Activated T-helper 1 cell treated with anti-CD3 and anti-CD28 coated beads, Interleukin-2, amount 50 U/mL, for 16 hours (primary cell): ENCODE measurements at places on chromosomes 3 and 15.
A peak's percentile ranks its signal among the peaks of the same experiment; 100 is the strongest.

DNA sequence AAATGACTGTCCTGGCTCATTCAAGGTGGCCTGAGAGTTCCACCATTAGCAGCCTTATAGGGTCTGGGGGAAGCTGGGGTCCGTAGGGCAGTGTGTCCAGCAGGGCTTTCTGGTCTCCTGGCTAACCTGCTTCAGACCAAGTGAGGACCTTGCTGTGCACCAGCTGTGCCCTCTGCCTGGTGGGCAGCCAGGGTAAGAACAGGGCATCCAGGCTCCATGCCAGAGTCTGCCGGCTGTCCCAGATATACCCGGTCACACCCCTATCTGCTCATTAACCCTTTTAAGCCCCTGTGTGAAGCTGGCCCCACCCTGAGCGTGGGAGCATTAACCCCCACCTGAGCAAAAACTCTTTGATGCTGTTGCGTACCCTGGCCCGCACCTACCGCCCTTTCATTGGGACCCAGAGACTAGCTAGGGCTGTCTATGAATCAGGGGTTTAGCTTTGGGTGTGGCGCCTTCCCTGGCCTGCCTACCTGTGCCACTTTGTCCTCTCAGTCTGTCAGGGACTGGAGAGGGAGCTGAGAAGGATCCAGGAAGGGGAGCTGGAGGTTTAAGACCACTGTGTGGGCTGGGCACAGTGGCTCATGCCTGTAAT, 17.6 kb downstream of the SEMA3F start:
- no peak for DNase-seq

DNA sequence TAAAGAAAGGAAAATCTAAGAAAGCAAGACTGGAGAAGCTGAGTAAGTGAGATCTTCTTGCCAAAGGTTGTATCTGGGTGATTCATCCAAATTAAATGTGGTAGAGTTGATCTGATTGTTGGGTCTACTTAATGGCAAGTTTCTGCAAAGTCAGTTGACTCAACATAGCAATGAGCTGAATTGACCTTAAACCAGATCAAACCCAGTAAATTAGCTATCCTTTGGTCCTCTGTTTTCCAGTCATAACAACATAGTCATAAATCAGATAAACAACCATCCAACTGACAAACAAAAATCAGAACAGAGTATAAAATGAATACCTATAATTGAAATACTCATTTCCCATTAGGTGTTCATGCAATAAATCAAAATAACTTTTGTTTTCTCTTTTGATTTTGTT, 142.6 kb upstream of the CFAP20DC start:
- no peak for DNase-seq

DNA sequence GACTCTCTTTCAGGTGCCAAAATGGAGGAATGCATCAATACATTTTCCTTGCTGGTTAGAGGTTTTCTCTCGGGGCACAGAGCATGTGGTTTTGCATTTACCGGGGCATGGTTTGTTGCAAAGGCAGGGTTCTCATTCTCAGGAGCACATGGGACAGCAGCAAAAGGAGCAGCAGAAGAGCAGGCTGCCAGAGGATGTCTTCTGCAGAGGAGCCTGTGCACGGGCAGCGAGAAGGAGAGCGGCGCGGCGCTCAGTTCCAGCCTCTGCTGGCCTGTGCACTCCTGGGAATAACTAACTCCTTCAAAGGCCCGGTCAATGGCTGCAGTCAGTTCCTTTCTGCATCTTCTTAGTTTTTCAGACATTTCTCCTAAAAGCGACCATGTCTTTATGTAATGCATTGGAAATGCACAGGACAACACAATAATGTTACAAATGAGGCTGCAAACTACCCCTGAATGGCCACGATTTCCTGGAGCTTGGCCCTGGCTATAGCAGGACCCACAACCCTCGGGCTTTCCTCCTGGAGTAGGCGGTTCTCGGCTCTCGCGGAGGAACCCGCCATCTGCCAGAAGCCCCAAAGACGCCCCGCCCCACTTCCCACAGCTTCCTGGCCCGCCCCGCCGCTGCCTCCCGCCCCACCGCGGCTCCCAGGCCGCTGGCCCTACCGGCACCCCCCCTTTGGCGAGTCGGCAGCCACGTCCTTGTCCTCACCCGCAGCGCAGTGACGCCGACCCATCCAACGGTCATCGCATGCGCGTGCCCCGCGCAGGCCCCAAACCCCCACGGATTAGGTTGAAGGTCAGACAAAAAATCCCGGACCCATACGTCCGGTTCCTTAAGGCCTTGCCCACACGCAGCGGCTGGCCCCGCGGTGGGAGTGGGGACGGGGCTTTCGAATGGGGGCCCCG, at the start of gene C3orf62:
Gene C3orf62, minus strand, starts transcription at position 758 of the 908 bp plus-strand sequence. Its CDS starts 360 bp downstream, at position 398.
- peak; percentile 60 for DNase-seq

GRCh38 chr3:38005076-38006020, 14.8 kb downstream of the VILL start:
- DNase-seq, result no peak

GRCh38 chr3:194588741-194589140, 44.5 kb downstream of the TMEM44 start:
- no peak for DNase-seq

DNA sequence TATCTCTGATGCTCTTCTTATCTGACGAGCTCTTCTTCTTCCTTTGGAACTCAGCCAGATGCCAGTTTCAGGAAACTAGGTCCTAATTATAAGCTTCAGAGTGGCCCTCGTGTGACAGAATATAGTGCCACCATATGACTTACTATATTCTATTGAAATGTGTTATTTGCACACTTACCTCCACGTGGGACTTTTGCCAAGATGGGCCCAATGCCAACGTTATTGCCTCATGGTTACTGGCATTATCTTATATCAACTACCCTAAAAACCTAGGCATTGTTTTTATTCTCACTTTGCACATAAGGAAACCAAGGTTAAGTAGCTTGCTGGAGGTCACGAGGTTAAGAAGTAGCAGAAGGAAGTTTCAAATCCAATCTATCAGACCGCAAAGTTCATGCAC, 71.3 kb upstream of the SLCO3A1 start:
- DNase-seq, result no peak

DNA sequence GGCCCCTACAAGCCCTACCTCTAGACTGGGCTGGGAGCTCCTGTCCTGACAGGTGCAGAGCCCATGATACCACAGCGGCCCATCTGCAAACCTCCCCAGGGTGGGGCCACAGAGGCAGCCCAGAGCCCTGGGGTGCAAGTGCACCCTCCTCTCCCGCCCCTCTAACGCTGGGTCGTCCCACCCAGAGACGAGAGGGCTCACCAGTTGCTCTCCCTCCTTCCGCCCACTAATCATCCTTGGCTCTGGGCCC, 742 bp downstream of the TNK2 start:
- DNase-seq, result no peak

GRCh38 chr3:144286235-144286910, 314.8 kb downstream of the DIPK2A start:
- no peak for DNase-seq
